Stomach (tissue), 19 donors: ENCODE measurements at places on chromosomes 12 and 14. TPM values are rescaled to one million over a fixed set of nuclear protein-coding genes. Genes with fewer than 3 reads are reported as not detected.

The TRHDE gene
- total RNA-seq, result 4.9 TPM

The LUM gene
- 7.0 TPM for total RNA-seq

The KRT73 gene
- not detected for total RNA-seq

GRCh38 chr14:65210822-65211182 lies 108.5 kb upstream of the MAX start:
- no peak for DNase-seq

DNA sequence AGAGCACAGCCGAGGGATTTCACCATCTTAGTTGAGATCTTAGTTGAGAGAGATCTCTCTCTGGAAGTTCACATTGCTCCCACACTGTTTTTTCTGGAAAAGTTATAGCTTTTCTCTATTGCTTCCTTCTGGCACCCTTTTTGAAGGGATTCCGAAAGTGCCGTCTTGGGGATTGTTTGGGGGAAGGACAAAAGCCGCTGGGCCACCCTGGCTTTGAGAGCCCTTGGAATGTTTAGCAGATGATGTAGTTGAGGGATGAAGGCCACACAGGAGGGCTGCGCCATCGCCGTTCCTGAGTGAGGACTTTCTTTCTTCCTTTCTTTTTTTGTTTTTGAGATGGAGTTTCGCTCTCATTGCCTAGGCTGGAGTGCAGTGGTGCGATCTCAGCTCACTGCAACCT lies 17.7 kb downstream of the PLEKHG3 start:
- DNase-seq, result no peak

GRCh38 chr12:102364709-102365108 lies 115.7 kb downstream of the IGF1 start:
- DNase-seq, result no peak

DNA sequence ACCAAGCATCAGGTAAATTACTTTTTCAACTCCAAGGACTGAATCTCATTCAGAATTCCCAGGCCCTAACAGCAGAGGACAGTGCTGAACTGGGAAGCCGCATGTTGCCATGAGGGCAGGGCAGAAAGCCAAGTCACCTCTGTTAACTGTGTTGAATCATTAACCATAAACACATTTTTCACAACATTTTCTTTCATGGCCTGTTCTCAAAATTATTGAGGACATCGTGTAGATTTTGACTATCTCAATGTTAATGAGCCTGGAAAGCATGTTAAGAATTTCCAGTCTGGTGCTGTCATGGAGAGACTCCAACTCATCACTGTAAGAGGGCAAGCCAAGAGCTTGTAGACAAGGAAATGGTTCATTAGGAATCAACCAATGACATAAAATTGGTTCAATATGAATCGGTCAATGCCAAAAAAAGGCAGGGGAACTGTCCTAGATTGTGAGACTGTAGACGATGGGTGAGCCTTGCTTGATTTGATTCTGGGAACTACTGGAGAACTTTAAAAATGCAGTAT lies 33.7 kb downstream of the CPM start:
- DNase-seq, result peak; percentile 72

DNA sequence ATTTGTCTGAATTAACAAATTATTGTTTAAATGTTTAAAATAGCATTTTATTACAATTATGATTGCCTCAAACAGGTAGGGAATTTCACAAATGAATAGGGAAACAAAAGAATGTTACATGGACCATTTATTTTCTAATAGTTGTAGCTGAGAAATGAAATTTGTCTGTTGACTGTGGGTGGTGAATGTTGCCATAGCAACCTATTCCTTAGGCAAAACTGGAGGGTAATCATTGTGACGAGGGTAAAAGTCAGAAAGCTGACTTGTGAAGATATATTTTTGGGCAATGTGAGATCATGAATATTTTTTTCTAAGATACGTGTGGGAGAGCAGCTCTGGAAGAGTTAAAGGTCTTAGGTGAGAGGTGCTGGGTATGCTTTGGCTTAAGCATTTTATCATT lies 24.2 kb upstream of the CLEC14A start:
- DNase-seq, result no peak

GRCh38 chr12:128316078-128316477 lies 49.1 kb downstream of the TMEM132C start:
- no peak for DNase-seq

GRCh38 chr12:127060933-127061332 lies 1206.0 kb upstream of the TMEM132C start:
- no peak for DNase-seq
